ENCODE measurements at places on chromosomes 5 and 9.

- DNase-seq: no peak
Measured at GRCh38 chr5:43320846-43321245, 7.6 kb upstream of the HMGCS1 start.

DNA sequence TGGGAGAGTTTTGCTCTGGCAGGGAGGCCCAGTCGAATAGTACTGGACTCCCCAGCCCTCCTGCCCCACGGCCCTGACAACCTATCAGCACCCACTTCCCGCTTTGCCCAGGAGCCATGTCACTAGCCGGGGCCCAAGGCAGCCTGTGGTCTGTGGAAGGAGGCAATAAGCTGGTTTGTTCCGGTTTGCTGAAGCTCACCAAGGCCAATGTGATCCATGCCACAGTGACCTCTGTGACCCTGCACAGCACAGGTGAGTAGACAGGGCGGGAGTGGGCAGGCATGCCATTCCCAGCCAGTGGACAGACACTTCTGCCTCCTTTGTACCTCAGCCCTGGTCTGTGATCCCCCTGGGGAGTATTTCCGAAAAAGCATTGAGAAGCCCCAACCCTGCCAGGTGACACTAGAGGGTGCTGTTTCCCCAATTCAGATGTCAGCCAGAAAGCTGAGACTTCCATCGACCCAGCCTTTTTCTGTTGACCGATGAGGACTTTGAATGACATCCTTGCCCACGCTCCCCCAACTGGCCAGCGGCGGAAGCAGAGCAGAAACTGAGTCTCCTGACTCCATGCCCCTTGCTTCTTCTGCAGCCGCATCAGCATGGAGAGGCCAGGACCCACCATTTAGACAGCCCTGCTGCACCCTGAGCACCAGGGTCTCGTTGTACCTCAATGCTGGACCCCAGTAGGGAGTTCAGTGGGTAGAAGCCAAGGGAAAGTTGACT lies 9.6 kb downstream of the PCYOX1L start:
- DNase-seq: peak; percentile 79

GRCh38 chr9:7320139-7320538 lies 479.4 kb downstream of the DMAC1 start:
- peak; percentile 94 for DNase-seq

DNA sequence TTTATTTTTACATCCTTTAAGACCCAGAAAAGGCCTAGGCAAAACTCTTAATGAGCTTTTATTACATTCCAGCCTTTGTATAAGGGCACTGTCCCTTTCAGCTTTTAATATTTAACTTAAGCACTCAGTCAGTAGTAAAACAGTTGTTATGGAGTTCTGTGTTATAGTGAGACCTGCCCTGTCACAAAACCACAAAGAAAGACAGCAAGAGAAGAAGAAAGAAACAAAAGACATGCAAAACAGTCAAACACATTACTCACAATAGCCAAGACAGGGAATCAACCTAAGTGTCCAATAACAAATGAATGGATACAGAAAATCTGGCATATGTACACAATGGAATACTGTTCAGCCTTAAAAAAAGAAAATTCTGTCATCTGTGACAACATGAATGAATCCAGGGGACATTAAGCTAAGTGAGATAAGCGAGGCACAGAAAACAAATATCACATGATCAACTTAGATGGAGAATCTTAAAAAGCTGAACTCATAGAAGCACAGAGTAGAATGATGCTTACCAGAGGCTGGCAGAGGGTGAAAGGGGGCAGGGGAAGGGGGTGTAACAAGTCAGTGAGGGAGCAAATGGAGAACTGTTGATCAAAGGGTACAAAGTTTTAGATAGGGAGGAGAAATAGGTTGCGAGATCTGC lies 63.8 kb upstream of the CCNG1 start:
- no peak for DNase-seq

GRCh38 chr5:151664694-151665585 lies 21.8 kb downstream of the SPARC start:
- peak; percentile 76 for DNase-seq

DNA sequence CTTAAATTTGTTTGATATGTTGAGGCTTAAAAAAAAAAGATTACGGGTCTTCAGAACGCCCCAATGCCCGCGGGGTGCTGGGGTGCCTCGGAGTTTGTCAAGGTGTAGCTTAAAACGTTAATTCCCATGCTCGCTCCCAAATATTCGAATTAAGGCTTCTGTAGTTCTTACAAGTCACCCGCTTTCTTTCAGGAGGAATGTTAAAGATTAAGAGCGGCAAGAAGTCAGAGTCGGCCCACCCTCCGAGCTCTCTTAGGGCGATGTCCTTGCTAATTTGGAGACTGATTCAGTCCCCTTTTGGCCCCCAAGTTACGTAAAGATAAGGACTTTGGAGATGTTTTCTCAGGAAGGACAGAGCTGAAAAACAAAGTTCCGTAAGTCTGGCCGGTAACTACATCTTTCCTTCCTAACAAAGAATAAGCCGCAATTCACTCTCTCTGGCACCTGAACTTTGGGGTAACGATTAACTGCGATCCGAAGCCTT lies 746 bp upstream of the NPM1 start:
- no peak for DNase-seq

- DNase-seq: peak; percentile 63
Measured at GRCh38 chr5:77952636-77953212, 176.6 kb upstream of the TBCA start.

- DNase-seq: peak; percentile 96
Measured at GRCh38 chr5:72347801-72348308, 27.7 kb downstream of the PTCD2 start.

DNA sequence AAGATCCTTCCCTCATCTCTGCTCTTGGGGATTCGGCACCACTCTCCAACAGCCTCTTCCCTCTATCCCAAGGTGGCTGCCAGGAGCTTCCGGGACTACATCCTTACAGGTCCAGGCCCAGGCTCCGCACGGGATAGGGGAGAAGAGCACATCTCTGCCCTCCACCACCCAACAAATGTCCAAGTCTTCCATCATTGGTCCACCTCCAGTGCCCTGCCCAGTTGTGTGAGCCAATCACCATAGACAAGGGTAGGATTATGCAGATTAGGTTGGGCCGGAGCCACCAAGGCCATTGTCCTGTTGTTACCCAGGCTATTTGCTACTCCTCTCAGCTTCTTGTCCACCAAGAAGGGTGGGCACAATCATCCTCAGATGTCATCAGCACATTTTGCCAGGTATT lies 9.1 kb downstream of the UNC5A start:
- DNase-seq: no peak

- DNase-seq: peak; percentile 74
Measured at GRCh38 chr9:137407590-137408300, 15.2 kb downstream of the EXD3 start.

DNA sequence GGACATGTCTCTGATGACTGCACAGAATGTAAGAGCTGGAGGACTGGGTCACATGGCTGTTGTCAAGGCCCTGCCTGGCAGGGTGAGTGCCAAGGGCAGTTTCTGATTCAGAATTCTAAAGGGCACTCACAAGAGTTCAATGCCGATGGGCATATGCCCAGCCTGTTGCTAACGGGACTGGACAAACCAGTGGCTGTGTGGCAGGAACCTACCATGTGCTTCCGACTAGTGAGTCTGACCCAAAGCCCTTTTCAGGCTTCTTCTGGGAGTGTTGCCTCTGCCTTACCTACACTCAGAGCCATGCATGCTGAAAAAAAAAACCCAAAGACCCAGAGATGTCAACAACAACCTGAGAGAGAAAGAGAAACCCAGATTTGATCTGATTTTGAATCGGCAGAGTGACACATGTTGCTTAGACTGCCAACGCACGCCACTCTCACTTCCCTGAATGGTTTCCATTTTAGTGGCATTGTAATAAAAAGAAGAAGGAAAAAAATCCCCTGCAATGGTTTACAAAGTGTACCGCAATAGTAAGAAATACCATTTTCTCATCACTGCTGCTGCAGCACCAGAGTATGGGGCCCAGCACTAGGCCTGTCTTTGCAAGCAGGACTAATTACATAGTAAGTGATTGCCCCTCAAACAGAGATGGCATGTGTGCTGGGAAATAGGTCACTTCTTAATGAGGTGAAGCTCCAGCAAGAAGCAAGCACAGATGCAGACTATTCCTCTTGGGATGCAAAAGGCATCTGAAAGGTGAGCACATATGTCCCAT lies 194.3 kb downstream of the PALM2AKAP2 start:
- DNase-seq: no peak

DNA sequence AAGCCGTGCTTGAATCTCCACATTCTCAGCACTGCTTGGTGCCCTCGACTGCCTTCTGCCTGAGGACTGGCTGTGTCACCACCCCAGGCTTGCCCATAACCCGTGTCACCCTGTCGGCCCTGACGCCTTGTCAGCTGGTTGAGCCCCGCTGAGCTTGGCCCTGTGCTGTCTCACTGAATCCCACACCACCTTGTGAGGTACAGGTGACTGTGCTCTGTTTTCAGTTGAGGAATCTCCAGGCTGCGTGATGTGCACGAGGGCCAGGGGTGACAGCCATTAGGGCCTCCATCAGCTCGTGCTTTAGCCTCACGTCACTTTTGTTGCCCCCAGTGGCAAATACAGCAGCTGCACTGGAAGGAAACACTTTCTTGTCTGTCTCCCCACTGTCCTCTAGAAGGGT lies 90.7 kb downstream of the CACNA1B start:
- no peak for DNase-seq

DNA sequence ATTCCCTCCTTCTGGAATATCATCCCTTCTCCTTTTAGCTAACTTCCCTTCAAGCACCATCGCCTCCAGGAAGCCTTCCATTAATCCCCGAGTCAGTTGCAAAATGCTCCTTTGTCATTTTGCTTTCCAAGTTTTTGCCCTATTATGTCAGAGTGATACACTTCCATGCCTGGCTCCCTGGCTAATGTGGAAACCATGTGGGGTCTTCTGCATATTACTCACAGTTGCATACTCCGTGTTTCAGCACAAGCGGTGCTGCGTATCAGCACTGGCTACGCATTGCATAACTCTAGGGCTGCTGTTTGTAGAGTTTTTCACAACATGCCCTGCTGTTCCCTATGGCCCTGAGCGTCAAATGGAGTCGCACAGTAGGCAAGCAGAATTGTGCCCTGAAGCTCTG lies 1.9 kb downstream of the TEX53 start:
- peak; percentile 89 for DNase-seq

DNA sequence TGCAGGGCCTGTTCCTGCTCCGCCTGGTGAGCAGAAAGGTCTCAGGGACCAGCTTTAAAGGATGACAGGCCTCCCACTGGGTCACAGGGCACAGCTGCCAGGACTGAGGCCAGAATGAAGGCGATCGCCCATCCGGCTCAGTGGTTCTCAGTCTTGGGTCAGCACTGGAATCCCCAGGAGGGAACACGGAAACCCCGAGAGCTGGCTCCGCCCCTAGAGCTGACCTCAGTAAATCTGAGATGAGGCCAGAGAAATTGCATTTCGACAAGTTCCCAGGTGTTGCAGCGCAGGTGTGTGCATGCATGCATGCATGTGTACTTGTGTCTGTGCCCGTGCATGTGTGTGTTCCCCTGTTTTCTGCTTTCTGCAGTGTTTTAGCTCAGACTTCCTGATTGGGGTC lies 47.2 kb upstream of the KCNMB1 start:
- no peak for DNase-seq

GRCh38 chr9:116232424-116233159 lies 79.0 kb downstream of the PAPPA start:
- peak; percentile 79 for DNase-seq

- DNase-seq: peak; percentile 94
Measured at GRCh38 chr5:171418316-171418981, 998 bp upstream of the FGF18 start.

- no peak for DNase-seq
Measured at GRCh38 chr9:33185858-33186257, 18.7 kb upstream of the B4GALT1 start.

GRCh38 chr9:112366591-112366990 lies 13.3 kb upstream of the HSDL2 start:
- DNase-seq: no peak

- DNase-seq: peak; percentile 25
Measured at GRCh38 chr5:109826426-109826825, 136.7 kb downstream of the MAN2A1 start.

DNA sequence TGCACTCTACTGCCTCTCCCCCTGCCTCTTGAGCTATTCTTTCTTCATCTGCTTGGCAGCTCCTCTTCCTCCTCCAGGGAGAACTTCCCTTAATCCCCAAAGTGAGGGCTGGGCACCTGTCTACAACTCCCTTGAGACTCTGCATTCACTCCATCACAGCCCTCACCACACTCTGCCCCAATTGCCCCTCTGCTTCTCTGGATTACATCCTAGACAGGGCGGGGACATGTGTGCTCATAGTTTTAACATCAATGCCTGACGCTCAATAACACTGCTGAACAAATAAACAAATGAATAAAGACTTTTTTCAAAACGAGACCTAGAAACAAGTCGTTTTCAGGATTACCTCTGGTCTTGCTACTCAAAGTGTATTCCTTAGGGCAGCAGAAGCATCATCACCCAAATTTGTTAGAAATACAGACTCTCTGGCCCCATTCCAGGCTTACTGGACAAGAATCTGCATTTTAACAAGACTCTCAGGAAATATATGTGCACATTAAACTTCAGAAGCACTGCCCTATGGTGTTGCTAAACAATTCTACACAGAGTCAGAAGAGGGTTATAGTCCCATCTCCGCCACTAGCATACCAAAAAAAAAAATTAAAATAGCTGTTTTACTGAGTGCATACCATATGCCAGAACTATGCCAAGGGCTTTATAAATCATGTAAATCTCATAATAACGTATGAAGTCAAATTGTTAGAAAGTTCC lies 115.6 kb downstream of the CDK5RAP2 start:
- DNase-seq: peak; percentile 30

- peak; percentile 23 for DNase-seq
Measured at GRCh38 chr9:7094052-7094451, 336.3 kb downstream of the KDM4C start.

DNA sequence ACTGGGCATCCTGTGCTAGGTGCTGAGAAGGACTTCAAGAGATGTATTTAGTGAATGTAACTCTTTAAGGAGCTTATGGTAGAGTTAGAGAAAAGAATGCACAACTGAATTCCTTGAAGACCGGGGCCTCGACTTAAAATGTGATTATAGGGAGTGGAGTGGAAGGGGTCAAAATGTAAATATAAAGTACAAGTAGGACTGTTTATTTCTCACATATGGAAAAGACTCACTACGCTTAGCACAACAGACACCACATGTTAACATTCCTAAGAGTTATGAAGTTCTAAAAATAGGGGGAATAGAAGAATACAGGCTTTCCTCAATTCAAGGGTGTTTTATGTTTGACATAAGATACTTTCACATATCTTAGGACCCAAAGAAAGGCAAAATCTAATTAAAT lies 117.8 kb upstream of the OSMR start:
- no peak for DNase-seq

GRCh38 chr5:132086277-132086794 lies 12.7 kb downstream of the CSF2 start:
- peak; percentile 97 for DNase-seq

GRCh38 chr9:114214181-114214580 lies 58.8 kb downstream of the COL27A1 start:
- DNase-seq: peak; percentile 90

DNA sequence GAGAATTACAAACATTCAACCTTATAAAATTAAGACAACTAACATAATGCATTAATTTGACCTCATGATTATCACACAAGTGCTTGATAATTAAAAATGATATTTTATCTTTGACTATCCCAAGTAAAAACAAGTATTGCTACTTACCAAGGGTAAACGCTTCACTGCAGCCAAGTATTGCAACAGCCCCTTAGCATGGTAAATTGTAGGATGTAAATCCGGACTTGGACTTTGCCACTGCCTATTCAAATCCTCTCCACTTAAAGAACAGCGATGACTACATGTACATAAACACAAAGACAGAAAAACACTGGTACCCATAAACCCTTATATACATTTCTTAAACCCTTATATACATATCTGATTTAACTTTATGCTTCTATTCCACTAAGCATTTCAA lies 155.1 kb downstream of the AGTPBP1 start:
- no peak for DNase-seq

GRCh38 chr5:120817044-120817985 lies 353.2 kb downstream of the PRR16 start:
- peak; percentile 52 for DNase-seq

GRCh38 chr5:152532714-152533113 lies 127.6 kb upstream of the NMUR2 start:
- DNase-seq: peak; percentile 65
